ENCODE measurements at places on chromosomes 6 and 20.

- no peak for DNase-seq
Observed at GRCh38 chr6:15389765-15390723, 144.2 kb downstream of the JARID2 start.

GRCh38 chr6:22231616-22232015, 65.2 kb downstream of the PRL start:
- DNase-seq, result no peak

DNA sequence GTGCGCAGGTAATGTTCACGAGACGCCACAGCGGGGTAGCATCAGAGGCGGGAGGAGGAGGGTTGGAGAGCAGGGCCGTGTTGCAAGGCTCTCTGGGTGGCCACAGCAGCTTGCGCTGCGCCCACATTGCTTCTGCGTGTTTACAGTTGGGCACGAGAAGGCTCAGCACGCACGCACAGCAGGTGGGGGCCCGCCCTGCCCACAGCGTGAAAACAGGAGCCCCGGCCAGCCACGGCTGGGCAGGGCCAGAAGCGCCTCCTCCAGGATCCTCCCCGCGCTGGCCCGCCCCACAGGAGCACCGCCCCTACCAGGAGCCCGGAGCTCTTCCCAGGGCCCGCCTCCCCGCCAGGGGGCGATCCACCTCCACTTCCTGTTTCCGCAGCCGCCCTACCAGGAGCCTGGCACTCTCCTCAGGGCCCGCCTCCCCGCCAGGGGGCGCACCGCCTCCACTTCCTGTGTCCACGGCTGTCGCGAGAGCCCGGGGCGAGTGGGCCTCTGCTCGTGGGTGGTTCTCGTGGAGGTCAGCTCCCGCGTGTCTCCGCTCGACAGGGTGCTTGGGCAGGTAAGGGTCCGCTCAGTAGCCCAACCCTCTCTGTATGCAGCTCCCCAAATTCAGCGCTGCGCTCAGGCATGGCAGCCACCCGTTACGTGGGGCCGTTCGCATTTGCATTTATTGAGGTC, at the start of gene FAM50B:
TSS of gene FAM50B (plus strand) at position 449 of the 681 bp plus-strand sequence. CDS start 439 bp downstream, outside the sequence.
- no peak for DNase-seq

- no peak for DNase-seq
Observed at GRCh38 chr20:19376451-19377229, 164.2 kb downstream of the SLC24A3 start.

DNA sequence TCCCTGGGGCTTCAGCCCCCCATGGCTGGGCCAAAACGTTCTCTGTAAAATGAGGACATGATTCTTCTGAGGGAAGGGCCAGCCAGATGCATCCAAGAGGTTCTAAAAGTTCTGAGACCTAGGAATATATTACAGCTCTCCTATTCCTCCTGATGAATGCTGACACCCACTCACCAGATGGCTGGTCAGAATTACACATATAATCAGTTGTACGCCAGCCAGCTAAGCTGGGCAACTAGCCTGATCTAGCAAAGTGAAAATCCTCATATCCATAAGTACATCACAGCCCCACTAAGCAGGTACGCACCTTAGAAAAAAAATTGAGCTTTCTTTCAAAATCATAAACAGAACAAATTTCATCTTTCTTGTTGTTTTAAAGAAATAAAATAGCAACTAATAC, 34.8 kb downstream of the C6orf118 start:
- no peak for DNase-seq

GRCh38 chr6:160127270-160128124, 5.9 kb downstream of the SLC22A1 start:
- no peak for DNase-seq

GRCh38 chr6:156686301-156686994, 90.7 kb upstream of the ARID1B start:
- DNase-seq, result peak; percentile 80

DNA sequence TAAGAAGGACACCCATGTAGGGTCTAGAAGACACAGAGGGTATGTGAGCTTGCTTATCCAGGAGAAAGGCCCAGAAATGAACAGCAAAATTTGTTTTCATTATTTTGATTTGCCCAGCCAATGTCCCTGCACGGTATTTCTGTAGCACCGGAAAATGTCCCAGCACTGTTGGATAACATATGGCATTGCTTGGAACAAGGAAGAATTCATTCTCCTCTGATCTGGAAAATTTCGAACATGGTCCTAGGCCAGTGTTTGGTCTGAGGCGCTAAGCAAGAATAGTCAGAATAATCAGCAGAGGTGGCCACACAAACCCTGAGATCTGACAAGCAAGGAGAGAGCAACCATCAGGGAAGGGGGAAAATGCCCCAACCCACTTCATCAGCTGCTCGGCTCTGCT, 26.6 kb downstream of the ROS1 start:
- no peak for DNase-seq

DNA sequence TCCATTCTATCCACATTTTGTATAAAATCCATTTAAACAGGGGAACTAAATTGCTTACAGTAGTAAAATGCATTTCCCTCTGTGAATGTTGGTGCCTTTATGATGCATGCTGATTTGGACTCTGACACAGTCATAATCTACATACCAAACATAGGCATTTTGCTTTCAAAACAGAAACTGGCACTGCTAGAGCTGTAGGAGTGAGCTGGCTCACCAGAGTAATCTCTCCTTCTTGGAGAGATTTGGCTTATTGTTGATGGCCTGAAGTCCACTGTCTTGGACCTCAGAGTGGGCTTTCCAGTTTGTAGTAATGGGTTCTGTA, 363.2 kb upstream of the FLRT3 start:
- DNase-seq, result peak; percentile 26
